ENCODE measurements at places on chromosomes 11 and 22.
A peak's percentile ranks its signal among the peaks of the same experiment; 100 is the strongest.

- no peak for DNase-seq
Measured at GRCh38 chr11:46352063-46352841, 5.0 kb downstream of the DGKZ start.

DNA sequence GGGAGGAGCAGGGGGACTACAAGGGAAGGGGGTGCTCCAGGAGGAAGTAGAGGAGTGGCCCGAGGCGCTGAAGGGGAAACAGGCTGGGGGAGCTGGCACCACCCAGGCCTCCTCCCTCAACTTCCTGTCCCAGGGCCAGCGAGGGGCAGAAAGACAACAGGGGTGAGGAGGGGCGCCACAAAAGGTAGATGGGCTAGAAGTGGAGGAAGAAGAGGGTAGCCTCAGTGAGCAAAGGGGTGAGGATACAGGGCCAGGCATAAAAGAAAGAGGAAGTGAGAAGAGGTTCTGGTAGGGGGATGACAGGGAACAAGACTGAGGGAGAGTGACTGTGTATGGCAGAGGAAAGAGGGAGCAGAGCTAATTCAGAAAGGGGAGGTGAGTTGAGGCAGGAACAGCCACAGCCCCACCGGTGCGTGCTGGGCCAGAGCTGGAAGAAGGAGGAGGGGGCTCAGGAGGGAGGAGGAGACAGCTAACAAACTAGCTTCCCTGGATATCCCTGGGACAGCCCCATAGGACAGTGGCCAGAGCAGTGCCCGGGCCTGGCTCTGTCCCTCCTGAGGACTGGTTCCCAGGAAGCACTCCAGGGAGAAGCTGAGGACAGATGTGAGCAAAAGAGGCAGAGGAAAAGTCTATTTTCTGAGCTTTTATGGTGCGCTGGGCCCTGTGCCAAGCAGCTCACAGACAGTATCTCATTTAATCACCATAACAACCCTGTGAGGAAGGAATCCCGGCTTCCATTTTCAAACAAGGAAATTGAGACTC is 8.5 kb downstream of the DCHS1 start:
- no peak for DNase-seq

GRCh38 chr11:76096552-76096951 is 109.8 kb downstream of the WNT11 start:
- no peak for DNase-seq

GRCh38 chr11:7907121-7907520 is 23.9 kb downstream of the OR10A6 start:
- no peak for DNase-seq

GRCh38 chr11:124762624-124763155 is 600 bp upstream of the ESAM start:
- DNase-seq = no peak

DNA sequence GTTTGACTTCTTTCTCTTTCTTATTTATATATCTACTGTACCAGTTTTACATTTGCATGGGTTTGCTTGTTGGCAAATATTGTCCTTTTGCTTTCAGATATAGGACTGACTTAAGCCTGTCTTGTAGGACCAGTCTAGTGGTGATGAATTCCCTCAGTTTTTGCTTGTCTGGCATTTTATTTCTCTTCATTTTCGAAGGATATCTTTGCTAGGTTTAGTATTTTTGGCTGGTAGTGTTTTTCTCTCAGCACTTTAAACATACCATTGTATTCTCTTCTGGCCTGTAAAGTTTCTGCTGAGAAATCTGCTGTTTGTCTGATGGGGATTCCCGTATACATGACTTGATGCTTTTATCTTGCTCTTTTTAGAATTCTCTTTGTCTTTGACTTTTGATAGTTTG is 14.2 kb upstream of the ZBED5 start:
- no peak for DNase-seq

DNA sequence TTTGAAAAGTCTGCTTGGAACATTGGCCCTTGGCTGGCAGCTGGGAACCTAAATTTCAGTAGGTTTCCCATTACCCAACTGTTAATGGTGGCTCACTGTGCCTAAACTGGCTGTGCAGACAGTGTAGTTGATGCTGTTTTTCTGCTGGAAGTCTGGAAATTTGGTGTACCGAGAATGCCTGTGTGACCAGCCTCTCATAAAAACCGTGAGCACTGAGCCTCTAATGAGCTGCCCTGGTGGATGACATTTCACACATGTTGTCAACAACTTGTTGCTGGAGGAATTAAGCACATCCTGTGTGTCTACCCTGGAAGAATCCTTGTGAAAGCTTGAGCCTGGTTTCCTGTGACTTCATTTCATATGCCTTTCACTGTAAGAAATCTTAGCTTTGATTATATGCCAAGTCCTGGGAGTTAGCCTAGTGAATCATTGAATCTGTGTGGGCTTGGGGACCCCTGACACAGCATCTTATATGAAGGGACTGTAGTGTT is 131.1 kb downstream of the LDLRAD3 start:
- DNase-seq = peak; percentile 69
